ENCODE measurements at places on chromosomes 3 and 15. TPM values are rescaled to one million over a fixed set of nuclear protein-coding genes. Genes with fewer than 3 reads are reported as not detected.

ANKUB1 gene
- total RNA-seq, result not detected

CRELD1 gene
- 25.0 TPM for total RNA-seq

CLDN1 gene
- total RNA-seq, result 11.4 TPM

LYZL4 gene
- not detected for total RNA-seq

RPN1 gene
- 128 TPM for total RNA-seq

DNA sequence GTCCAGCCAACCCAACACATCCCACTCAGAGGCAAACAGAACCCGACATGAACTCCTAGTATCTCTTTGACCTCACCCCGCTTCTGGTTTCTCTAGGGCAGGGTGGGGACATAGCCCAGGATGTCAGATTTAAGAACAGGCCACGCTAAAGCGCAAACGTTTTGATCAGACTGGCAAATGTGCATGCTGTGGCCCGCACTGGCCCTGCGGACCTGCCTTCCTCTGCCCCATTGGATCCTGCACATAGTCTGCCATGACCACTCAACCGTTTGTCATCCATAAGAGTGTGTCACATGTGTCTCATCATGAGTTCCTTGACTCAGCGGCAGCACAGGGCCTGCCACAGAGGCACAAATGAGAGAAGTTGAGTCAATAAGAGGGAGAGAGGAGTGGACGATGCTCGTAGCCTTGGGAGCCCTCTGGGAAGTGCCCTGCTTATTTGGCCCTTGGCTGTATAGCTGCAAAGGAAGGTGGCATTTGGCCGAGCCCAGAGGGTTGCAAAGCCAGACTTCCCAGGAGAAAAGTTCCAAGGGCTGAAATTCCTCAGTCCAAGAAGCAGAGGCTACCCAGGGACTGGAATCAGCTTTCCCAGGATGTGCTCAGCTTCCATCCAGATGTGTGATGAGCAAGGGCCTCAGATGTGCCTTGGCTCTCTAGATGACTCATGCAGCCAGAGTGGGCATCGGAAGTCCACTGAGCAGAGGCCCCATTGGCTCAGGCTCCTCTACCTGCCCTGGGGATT, 55.5 kb upstream of the SLCO2A1 start:
- no peak for DNase-seq

DNA sequence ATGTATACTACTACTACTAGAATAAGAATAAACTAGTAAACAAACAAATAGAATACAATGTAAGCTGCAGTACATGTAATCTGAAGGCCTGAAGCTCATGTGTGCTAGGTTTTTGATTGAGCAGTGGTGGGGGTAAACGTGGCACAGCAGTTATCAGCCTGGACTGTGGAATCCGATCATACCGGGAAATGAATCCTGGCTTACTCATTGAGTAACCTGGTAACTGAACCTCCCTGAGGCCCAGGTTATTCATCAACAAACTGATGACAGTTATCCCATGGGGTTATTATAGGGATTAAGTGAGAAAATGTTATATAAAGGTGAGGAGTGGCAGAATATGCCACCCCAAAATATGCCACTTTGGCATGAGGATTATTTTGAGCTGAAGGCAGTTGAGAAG, 339.1 kb downstream of the FHIT start:
- no peak for DNase-seq

DNA sequence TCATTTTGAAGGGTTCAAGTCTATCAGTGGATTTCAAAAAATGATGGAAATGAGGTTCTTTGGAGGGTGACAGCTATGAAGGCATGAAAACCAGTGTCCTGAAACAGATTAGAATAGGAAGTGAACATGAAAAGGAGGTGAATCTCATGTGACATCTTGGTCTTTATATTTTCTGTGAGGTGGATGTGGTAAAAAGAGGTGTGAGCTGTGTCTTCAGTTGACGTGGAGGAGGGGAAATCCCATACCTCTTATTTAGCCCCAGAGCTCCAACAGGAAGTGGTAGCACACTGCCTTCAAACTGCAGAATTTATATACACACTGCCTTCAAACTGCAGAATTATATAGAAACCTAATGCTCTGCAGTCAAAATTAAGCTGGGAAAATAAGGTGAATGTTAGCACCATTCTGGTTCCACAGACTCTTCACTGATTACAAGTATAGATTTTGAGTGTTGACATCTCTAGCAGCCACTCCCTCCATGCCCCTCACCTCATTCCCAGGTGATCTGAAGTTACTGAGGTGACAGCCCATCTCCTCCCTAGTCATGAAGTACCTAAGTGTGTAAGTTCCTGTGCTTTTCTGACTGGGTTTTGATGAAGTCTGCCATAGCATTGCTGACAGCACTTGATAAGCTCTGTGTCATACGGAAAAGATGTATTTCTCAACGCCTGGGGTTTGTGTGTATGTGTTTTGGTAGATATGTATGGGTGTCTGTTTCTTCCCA, 2.7 kb downstream of the RAB8B start:
- peak; percentile 45 for DNase-seq

DNA sequence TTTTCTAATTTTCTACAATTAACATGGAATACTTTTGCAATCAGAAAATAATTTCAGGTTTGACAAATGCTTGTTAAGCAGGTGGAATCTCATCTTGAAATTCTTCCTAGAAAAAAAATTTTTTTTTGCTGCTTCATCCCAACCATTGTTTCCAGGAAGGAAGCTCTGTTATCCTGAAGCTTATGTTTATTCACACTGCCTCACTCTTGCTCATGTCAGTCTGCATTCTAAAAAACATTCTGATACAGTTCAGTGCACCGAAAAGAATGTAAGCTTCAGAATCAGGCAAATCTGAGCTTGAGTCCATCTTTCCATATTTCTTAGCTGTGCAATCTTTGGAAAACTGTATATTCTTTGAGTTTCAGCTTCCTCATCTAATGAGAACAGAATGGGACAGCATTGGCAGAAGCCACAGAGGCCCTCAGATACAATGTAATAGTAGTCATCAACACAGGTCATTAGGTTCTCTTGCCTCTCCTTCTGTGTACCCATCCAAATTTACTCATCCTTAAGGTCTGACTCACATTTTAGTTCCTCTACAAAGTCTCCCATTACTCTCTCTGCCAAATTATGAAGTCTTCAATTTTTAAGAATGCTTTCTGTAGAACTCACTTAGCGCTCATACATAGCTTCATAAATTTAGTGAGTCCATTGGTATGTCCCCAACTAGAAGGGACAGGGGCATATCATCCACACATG, 881.8 kb upstream of the NR2F2 start:
- no peak for DNase-seq

- no peak for DNase-seq
Observed at GRCh38 chr3:14507305-14507741, 32.8 kb downstream of the GRIP2 start.

DNA sequence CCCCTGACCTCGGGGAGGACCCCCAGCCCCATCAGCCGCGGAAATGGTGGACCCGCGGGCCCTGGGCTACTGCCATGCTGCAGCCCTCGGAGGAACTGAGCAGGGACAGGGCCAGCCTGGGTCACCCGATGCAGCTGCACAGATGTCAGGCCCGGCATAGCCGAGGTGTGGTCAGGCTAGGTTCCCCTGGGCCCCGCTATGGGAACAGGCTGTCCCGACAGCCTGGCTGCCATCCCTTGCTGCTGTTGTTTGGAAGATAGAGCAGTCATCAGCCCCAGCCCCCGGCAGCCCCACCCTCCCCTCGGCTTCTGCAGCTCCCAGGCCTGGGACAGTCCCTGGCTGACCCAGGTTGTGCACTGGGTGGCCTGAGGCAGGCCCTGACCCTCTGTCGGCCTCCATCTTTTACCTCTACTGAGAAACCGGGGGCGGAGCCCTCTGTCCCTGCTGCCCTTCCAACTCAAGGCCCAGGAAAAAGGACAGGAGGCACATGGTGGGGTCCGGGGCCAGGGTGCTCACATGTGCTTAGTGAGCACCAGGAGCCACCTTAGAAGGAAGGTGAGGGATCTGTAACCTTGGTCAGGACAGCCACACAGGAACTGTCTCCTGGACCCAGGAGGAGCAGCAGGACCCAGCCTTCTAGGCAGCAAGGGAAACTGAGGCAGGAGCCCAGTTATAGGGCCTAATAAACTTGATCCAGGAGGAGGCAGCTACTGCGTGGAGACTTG, 31.5 kb upstream of the FBLN2 start:
- no peak for DNase-seq

DNA sequence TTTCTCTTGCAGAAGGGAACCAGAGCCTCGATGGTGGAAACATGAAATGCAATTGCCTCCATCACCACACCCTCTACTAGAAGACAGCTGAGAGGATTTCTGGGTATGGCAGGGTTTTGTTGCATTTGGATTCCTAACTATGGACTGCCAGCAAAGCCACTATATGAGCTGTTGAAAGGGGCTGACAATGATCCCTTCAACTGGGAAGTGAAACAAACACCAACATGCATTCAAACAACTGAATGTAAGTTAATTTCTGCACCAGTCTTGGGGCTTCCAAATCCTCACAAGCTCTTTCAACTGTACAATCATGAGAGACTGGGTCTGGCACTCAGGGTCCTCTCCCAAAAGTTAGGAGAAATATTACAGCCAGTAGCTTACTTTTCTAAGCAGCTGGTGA, 116.7 kb upstream of the PLCL2 start:
- no peak for DNase-seq

- DNase-seq, result no peak
Observed at GRCh38 chr15:33506781-33507296, 196.1 kb downstream of the RYR3 start.

DNA sequence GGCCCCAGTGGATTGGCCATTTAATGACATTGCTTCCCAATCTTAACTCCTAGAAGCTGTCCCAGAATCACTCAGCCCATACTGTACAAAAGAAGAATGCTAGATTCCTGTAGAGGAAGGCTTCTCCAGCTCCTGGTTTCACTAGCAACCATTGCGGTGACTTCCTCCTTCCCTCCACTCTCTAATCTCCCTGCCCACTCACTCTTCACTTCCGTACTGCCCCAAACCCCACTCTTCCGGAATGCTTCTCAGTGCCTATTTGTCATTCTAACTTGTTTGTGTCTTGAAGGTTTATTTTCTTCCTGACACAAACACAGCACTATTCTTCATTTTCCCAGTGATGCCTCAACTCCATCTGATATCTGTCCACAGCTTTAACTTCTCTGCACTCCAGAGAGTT, 97.1 kb upstream of the SPATA16 start:
- no peak for DNase-seq

Data from activated naive CD4-positive, alpha-beta T cell treated with anti-CD3 and anti-CD28 coated beads, Interleukin-2, amount 50 U/mL, for 72 hours (primary cell).